ENCODE measurements at places on chromosomes 2 and 18.

- no peak for DNase-seq
Measured at GRCh38 chr2:68689553-68690537, 44.8 kb upstream of the ARHGAP25 start.

GRCh38 chr18:64678048-64678447 lies 529.2 kb upstream of the LINC00305 start:
- no peak for DNase-seq

DNA sequence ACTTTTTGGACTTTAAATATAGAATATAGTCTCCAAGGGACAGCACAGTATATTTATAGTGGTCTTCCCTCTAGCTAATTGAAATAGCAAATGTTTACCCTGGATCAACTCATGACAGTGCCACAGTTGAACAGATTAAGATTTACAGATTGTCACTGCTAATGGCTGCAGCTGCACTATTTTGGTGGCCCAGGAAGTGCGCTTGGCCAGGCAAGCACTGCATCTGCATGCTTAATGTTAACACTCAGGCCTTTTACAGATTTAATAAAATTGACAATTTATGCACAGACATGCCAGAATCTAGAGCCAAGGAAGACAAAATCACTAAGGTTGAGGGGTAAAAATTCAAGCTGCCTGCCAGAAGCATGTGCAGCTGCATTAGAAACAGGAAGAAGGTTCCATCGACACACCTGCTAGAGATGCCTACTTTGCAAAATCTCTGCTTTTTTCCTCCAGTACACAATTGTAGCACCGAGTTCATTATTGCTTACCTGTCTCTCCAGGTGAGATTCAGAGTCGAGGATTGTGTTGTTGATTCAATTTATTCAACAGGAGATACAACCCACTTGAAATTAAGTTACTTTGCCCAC lies 1042.3 kb upstream of the NRXN1 start:
- DNase-seq = no peak

DNA sequence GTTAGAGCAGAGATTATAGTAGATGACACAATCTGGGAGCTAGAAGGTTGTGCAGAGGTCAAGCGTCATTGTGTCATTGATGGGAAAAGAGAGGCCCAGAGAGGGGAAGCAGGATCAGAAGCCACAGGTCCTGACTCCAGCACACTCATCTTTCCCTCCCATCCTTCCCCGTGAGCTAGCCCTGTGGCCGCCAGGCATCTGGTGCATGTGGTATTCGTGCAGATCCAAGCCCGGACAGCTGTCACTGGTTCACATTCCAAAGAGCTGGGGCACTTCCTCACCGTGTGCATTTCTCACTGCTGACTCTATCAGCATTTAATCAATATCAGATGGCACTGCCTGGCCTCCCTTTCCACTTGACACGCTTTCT lies 94.1 kb upstream of the THOC1 start:
- peak; percentile 3 for DNase-seq

- DNase-seq = no peak
Measured at GRCh38 chr2:149686136-149687051, 98.8 kb upstream of the MMADHC start.

- DNase-seq = no peak
Measured at GRCh38 chr2:215817046-215817445, 196.3 kb downstream of the MREG start.

DNA sequence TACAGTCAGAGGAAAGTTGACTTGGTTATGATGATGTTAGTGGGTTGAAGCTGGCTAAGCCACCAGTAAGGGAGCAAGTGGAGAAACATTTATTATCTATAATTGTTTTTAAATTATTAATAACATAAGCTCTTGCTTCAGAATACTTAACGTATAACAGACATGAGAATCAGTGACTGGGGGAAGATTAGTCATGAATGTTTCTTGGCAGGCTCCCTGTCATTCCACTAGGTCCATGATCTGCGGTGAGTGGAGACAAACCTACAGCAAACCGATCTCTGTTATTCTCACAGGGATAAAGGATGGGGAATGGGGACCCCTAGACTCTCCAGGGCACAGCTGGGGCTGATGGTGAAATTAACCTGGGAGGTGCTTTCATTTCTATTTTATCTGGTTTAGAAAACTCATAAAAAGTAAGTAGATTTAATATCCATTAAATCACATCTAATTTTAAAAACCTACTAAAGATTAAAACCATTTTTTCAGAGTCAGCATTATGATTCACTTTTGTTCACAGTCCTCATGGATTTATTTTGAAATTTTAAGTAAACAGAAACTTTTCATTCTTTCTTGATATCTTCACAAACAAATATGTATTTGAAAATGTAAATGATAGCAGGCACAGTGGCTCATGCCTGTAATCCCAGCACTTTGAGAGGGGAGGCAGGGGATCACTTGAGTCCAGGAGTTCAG lies 420.3 kb downstream of the PTPRM start:
- no peak for DNase-seq

DNA sequence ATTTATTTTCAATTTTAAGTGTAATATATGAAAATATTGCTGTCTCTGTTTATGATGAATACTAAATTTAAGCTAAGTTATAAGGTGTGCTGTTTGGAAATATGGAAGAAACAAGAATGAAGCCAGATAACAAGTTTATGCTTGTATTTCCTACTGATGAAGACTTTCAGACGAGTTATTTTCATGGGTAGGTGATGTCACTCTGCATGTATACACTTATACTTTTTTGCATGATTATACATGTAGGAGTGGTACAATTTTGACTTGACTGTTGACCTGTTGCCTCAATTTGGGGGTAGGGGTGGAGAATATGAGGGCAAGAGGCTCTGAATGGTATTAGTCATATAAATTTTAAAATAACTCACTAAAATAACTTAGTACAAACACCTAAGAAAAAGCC lies 133.7 kb downstream of the HAUS1 start:
- DNase-seq = no peak

DNA sequence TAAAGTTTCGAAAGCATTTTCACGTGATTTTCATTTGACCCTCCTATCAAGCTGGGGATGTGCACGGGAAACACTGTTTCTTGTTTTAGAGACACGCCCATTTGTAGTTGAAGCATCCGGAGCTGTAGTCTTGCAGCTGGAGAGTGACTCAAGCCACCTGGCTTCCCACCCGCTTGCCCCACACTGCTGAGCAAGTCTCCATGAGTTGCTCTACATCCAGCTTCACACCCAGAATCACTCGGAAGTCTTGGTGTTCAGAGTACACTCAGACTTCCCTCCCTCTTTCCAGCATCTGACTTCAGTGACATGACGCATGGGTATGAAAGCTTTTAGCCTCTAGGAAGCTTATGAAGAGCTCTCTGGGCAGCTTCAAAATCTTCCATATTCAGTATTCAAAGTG lies 262.4 kb downstream of the NBAS start:
- DNase-seq = no peak

- no peak for DNase-seq
Measured at GRCh38 chr2:10707831-10708230, 13.6 kb upstream of the ATP6V1C2 start.

GRCh38 chr2:10305254-10305635 lies 2.5 kb downstream of the HPCAL1 start:
- DNase-seq = no peak

DNA sequence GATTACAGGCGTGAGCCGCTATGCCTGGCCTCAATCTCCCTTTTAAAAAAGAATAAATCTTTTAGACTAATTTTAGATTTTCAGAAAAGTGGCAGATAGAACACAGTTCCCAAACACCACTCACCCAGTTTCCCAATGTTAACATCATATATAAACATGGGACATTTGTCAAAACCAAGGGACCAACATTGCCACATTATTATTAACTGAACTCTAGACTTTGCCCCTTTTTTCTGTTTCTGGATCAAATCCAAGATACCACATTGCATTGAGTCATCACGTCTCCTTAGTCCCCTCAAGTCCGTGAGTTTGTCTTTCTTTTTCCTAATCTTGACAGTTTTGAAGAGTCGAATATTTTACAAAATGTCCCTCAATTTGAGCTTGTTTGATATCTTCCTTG lies 2.4 kb downstream of the C2orf42 start:
- no peak for DNase-seq

DNA sequence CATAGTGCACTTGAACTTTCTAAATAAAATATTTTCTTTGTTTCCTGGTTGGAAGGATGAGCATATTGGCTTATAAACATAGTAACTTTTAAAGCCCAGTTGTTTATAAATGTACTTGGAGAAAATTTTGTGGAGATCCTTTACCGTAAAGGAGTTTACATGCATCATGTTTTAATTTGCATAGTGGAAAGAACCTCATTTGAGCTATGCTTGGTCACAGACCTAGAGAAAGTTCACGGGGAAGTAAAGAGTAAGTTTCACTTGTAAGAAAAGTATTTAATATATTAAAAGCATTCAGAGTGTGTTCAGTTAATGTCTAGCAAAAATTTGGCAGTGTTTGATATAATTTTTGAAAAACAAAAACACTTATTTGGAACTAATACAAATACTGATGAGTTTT lies 45.3 kb downstream of the PIKFYVE start:
- no peak for DNase-seq

DNA sequence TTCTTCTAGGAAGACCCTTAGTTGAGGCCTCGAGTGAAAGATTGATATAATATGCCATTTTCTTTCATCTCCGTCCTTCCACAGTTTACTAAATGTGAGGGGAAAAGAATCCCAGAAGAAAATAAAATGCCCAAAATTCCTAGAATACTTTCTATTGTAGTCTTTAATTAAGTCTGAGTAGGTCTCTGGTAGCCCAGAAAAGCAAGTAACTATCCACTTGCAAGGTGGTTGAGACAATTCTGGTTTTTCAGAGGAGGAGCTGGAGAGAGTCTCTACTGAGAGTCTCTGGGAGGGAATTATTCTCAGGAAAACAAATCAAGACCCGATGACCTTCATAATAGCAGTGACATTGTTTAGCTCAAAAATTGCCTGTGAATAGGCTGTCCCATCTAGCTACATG lies 63.9 kb upstream of the TTC39C start:
- DNase-seq = no peak

DNA sequence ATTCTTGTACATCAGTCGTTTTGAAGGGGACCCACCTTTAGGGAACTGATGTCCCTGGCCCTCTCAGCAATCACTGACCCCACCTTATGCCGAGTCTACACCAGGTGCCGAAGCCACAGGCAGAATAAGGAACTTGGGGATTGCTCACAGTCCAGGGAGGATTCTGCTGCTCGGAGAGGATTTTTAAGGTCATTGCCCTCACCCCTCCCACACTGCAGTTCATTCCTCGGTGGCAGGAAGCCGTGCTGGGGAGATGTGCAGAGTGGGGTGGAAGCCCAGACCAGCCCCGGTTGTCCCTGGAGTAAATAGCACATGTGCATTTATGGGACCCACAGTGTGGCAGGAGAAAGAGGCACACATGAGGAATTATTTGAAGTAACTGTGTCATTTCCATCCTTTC lies 50.4 kb downstream of the PLB1 start:
- DNase-seq = no peak

GRCh38 chr18:53408271-53408670 lies 816.2 kb downstream of the MBD2 start:
- DNase-seq = no peak

- no peak for DNase-seq
Measured at GRCh38 chr18:63586431-63586830, 712 bp upstream of the SERPINB13 start.

DNA sequence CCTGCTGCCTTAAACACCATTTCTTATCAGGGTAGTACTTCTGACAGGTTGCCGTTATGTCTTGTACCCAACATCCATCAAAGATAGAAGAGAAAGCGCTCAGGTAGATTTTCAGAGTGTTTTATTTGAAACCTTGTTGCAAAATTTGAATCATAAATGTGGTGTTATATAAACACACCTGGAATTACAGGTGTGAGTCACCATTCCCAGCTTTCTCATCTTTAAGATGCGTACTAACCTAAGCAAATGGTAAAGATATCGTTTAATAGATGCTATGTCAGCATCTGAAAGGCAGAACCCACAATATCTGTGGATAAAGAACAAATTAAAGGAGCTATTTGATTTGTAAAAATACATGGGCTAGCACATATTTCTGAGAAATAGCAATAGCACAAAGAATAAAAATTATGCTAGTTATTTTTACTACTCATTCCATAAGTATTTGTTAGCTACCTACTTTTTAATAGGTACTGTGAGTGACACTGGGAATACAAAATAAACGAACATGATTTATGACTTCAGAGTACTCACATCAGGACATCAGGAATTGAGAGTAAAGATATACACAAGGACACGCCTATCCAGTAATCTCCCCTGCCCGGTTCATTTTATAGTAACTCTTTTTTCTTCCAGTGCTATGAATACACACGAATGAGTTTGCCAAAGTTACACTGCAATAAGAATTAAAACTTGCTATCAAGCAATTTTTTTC lies 193.8 kb downstream of the RBM43 start:
- no peak for DNase-seq

GRCh38 chr2:124281541-124281940 lies 256.5 kb downstream of the CNTNAP5 start:
- DNase-seq = no peak

DNA sequence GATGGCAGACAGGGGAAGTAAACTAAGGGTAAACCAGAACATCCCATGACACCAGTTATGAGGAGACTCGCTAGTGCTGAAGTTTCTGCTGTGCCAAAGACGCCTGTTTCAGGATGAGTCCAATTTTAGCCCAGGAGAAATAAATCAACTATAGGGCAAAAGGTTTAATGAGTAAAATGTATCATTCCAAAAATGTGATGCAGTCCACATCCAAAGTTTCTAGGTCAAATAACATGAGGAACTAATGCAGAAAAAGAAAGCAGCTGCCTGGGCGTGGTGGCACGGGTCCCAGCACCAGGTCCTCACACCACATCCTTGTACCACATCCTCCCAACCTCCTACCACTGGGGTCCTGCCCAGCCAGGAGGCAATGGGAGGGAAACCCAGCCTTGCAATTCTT lies 126.9 kb upstream of the CTAGE1 start:
- no peak for DNase-seq

DNA sequence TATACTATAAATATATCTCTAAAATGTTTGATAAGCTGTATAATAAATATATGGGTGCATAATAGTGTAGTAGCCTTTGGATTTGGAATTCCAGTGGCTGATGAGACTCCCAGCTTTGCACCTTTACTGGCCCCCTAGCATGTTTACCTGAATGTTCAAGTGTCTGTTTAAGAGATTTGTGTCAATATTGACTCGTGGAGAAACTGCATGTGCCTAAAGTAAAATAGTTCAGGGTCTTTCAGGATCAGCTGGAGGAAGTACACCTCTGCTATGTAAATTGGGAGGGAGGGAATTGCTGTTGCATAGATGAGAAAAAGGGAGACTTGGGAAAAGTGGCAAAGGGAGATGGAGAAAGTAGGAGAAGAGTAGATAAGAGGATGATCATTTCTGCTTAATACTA lies 23.9 kb downstream of the ME2 start:
- no peak for DNase-seq

- no peak for DNase-seq
Measured at GRCh38 chr2:42359304-42359964, 1.6 kb downstream of the COX7A2L start.
